ENCODE measurements at places on chromosomes 16 and 17.
A peak's percentile ranks its signal among the peaks of the same experiment; 100 is the strongest.

DNA sequence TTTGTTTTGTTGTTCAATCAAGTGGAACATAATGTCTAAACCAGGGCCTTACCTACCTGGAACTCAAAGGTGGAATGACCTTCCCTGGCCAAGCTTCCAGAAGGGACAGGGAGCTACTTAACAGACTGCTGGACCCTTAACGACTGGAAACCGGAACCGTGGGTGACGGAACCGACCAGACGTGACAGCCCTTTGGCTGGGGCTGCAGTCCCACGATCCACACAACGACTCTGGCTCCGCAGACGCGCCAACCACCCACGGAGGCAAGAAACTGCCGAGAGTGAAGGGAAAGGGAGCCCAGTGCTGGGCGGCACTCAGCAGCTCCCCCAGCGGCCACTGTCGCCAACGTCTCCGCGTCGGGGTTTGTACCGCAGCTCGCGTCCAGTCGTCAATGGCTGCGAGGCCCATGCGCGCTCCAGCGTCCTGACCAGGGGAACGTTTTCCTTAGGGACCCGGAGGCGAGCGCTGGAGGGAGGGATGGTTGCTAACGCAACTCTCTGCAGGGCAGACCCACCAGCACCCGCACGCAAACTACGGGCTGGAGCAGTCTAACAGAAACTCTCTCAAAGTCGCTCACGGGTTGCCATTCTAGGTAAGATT is 5.5 kb upstream of the KIF22 start:
- peak; percentile 54 for DNase-seq

- DNase-seq, result no peak
These were observed 759.1 kb upstream of the RBFOX1 start for GRCh38 chr16:6573577-6573976.

GRCh38 chr17:75553295-75554110 is 28.0 kb downstream of the LLGL2 start:
- no peak for DNase-seq

DNA sequence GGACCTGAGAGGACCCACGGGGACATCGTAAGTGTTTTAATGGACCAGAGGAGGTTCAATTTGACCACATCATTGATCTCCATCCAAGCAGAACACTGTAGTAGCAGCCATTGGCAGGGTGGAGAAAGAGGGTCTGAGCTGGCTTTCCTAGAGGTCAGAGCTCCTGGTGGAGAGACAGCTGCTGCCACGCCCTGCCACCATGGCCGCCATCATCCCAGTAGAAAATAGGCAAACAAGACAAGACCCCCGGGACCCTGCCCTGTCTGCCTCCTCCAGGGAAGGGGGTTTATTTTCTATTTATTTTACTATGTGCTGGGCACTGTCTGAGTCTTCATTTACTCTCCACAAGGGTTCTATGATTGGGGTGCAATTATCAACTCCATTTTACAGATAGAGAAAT is 11.4 kb upstream of the ITGA3 start:
- DNase-seq, result no peak

DNA sequence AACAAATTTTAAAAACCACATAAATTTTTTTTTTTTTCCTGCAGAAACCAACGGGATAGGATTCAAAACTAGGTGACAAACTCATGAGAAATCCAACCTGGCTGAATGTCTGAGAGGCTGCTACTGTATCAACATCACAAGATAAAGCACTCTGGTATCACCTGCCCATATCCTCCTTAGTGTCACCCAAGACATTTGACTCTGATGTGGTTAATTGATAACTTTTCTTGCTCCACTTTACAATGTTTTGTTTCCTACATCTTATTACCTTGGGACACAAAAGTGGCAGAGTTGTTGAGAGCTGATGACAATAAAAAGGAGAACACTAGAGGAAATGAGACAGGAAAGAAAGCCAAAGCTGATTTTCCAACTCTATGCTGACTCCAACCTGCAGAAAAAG is 4.0 kb upstream of the FBXL20 start:
- no peak for DNase-seq

- DNase-seq, result no peak
These were observed 57.8 kb upstream of the CDYL2 start for GRCh38 chr16:80862160-80862705.

GRCh38 chr17:44171931-44172455 is 1.5 kb downstream of the ASB16 start:
- no peak for DNase-seq
